ENCODE measurements at places on chromosomes 7 and 10.

DNA sequence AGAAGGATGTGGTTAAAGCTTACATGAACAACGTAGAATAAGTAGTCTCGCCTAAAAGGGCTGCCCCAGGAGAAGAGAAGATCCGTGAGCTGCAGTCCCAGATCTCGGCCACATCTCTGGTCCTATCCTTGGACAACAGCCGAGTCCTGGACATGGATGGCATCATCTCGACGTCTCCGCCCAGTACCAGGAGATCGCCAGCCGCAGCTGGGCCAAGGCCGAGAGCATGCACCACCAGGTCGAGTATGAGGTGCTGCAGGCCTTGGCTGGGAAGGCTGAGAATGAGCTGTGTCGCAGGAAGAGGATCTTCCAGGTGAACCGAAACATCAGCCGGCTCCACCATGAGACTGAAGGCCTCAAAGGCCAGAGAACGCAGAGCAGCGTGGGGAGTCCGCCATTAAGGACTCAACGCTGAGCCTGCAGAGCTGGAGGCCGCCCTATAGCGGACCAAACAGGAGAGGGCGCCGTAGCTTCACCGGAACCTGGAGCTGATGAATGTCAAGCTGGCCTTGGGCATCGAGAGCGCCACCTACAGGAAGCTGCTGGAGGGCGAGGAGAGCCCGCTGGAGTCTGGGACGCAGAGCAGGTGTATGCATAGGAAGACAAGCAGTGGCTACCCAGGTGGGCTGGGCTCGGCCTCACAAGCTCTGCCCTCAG is 22.2 kb downstream of the LIPK start:
- DNase-seq = no peak

DNA sequence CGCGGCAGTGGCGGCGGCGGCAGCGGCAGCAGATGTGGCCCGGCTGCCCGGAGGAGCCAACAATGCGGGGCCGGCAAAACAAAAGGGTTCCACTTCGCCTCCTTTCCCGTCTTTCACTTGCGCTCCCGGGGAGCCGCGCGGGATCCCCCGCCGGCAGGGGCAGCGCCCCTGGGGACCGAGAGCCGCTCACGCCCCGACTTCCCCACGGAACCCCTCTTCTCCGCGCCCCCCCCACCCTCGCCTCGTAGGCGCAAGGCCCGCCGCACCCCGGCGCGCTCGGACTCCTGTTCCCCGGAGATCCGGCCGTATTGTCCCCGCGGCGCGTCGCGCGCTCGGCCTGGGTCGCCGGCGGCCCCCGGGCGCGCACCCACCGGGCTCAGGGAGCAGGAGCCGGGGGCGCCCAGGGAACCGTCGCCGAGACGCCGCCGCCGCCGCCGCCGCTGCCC is 854 bp downstream of the CTBP2 start:
- DNase-seq = no peak

DNA sequence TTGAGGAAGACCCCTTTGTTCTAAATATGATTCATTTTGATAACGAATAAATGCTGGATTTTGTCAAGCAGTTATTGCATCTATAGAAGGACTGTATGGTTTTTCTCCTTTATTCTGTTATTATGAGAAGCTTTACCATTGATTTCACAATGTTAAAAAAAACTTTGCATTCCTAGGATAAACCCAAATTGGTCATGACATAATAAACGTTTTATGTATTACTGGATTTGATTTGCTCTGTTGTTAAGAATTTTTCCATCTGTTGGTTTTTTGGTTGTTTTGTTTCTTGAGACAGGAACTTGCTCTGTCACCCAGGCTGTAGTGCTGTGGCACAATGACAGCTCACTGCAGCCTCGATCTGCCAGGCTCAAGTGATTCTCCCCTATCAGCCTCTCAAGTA is 2.2 kb upstream of the DNA2 start:
- no peak for DNase-seq

- no peak for DNase-seq
Observed at GRCh38 chr10:73262105-73262730, 9.8 kb upstream of the MRPS16 start.
